ENCODE measurements at places on chromosomes 11 and 22.

DNA sequence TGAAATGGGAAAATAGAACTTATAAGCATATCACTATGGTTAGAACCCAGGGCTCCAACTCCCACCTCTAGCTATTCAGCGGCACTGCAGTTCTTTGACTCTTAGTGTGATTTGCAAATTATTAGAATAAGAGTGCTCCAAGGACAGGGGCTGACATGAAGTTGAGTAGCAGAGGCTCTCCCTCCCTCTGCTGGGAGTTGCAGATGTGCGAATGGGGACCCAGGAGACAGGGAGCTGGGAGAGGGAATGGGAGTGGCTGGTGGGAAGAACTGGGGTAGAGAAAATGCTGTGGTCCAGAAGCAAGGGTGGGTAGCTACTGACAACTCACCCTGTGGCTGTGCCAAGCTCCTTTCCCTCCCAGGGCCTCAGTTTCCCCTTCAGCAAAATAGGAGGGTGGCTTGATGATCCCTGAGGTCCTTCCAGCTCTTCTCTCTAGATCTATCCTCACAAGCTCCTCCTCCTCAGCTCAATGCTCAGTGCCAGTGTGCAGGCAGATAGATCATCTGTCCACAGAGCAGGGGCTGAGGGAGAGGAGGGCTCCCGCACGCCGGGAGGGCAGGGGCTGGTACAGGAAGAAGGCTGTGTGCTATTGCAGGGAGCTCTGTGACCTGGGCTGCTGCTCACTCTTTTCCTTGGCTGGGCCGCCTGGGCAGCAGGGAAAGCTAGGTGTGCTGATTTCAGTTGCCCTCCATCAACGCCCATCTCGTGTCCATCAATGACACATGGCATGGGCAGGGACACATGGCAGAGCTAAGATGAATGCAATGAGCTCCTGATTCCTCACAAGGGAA, 99.0 kb downstream of the NECTIN1 start:
- no peak for DNase-seq

DNA sequence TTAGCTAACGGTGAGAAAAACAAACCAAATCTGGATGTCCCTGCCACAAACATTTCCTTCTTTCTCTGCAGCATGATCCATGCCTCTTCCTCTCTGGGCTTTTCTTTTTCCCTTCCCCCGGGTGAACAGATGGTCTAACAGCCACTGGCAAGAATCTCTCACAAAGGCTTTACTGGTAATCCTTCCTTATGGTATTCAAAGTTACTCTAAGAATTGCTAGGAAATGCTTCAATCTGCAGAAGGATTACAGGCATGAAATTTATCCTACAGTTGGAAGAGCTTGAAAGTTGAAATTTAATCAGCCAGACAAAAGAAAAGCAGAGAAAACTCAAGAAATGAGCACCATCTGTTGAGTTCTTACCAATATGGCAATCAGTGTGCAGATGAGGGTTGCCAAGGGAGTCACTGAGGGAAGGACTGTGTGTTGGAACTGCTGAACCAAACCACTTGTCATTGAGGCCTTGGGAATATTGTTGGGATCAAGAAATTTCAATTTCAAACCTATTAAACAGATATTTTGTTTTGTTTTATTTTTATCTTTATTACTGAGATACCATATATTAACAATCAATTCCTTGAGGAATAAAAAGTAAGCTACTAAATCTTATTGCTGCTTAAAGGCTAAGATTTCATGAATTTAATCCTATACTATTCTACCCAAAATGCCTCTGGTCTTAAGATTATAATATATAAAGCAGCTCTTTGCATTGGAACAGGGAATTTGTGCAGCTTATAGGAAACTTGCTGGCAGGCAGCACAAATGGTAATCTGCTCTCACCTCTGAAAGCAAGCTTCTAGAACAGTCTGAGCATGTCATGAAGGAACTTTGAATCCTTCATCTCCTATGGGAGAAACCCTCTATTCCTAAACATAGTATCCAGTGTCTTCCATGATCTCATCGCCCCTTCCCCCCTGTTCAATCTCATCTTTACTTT, 29.7 kb upstream of the NDUFC2 start:
- DNase-seq, result no peak

- DNase-seq, result no peak
These were observed 21.8 kb downstream of the MCAM start for GRCh38 chr11:119295178-119295577.

- no peak for DNase-seq
These were observed 1.3 kb downstream of the CST6 start for GRCh38 chr11:66012946-66013761.

DNA sequence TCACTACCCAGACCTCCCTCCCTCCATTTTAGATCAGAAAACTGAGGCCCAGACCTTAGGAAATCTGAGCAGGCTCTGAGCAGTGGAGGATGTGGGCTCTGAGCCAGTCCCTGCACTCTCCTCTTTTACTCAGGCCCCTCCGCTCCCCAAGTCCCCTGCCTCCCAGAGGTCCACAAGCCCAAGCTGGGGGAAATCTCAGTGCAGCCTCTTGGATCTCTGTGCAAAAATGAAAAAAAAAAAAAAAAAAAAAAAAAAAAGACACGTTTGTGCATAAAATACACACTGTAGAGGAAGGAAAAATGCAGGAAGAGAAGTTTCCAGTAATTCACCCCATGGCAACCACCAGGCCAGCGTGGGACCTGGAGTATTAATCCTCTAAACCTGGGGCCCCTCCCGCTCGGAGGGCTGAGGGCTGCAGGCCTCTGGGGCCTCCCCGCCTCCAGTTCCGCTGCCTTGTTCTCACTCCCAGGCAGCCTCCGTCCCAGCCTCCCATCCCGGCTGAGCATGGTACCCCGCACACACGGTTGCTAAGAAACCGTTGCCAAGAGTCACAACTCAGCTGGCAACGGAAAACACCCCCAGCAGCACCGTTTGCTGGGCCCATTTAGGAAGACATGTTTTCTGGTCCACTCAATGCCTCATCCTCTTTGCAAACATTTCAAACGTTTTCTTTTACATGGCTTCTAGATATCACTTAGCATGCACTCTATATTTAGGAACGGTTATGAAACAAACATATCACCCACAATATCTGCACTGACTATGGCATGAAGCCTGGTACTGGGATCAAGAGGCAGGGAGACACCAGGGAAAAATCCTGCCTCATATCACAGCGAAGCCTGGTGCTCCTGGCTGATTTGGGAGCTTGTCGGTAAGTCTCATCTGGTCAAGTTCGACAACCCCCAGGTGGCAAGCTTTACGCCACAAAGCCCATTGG, 227.5 kb downstream of the CTTN start:
- no peak for DNase-seq

DNA sequence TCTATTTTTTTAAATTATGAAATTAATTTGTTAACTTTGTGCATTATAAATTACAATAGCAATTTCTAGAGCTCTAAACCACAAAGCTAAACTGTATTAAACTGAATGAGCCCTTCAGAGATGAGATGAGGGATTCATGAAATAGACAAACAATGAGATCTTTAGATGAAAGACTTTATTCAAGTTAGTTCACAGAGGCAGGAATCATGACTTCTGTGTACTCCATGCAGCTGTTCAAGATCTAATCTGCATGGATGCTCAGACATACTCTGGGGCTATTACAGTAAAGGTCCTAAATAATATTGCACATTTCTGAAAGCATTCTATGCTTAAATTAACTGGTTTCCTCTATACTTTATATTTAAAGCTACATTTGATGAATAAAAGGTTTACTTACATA, 122.7 kb downstream of the FCHSD2 start:
- DNase-seq, result no peak
